NCI-H2081 (cell line): ENCODE measurements at places on chromosomes 6 and 20.
A peak's percentile ranks its signal among the peaks of the same experiment; 100 is the strongest.

DNA sequence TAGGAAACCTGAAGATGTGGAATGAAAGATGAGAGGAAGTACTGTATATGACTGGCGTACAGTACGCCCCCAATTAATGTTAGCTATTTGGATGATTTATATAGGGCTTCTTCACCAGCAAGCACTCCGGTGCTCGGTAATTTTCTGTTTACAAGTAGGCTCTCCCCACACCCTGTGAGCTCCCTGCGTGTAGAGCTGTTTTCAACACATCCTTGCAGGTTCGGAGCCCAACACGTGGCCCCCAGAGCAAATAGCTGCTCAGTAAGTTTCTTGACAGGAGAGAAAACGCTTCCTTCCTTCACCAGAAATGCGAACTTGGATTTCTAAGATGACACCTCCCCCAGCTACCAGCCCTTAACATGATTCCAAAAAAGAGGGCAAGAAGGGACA is 1.2 kb upstream of the RAB22A start:
- no peak for DNase-seq

- DNase-seq: peak; percentile 73
Observed at GRCh38 chr20:36825385-36826104, 50.4 kb upstream of the TLDC2 start.

DNA sequence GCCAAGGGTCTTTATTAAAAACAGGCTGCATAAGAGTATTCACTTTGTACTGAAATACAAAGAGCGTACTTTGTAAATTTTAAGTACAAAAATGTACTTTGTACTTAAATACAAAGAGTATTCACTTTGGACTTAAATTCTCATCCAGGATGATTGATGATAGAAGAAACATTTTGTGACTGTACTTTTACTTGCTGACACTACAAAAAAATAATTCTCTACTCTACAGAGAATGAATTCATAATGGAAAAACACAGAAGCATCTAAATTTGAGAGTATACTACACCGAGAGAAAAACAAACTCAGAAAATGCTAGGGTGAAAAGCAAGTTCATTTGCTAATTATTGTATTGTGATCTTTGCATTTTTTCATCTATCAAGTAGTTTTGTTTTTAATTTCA is 54.4 kb upstream of the STXBP5 start:
- DNase-seq: no peak

DNA sequence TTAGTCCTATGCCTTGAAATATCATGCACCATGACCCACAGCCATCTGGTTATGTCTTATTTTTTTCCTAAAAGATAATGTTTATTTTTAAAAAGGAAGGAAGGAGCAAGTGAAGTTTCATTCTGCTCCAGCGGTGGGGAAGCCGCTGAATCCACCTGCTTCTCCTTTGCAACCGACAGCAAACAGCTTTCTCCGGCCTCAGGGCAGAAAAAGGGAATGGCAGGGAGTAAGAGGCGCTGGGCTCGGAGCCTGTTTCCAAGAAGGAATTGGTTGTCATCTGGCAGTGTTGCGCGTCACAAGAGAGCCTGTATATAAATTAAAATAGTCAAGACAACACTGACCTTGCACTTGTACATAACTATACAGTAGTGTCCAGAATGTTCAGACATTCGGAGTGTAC is 14.2 kb downstream of the GFRA4 start:
- no peak for DNase-seq

DNA sequence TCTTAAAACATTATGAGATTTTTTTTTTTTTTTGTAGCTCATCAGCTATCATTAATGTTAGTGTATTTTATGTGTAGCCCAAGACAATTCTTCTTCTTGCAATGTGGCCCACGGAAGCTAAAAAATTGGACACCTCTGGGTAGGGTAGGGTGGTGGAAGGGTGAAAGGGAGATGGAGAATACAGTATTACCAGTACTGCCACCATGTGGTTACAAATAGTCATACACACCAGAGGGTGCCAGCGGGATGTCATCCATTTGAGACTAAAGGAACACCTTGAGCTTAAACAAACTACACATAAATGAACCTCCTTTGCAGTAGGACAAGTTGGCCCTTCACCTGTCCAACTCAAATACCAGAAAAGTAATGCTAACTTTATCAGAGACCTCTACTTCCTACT is 601.9 kb downstream of the HTR1B start:
- DNase-seq: no peak

GRCh38 chr6:129895692-129896091 is 34.6 kb upstream of the TMEM244 start:
- no peak for DNase-seq

- DNase-seq: no peak
Observed at GRCh38 chr6:26459023-26459810, 1.5 kb downstream of the BTN2A1 start.

GRCh38 chr6:36323062-36323461 is 13.6 kb downstream of the BNIP5 start:
- no peak for DNase-seq

GRCh38 chr6:30678964-30679726 is 6.3 kb upstream of the DHX16 start:
- peak; percentile 70 for DNase-seq

- DNase-seq: no peak
Observed at GRCh38 chr6:73722318-73723060, 26.5 kb downstream of the CD109 start.

- no peak for DNase-seq
Observed at GRCh38 chr6:95660544-95660943, 83.2 kb downstream of the MANEA start.

GRCh38 chr20:51125780-51126179 is 102.9 kb upstream of the KCNG1 start:
- DNase-seq: no peak

GRCh38 chr6:150255840-150256239 is 113.0 kb upstream of the IYD start:
- no peak for DNase-seq

DNA sequence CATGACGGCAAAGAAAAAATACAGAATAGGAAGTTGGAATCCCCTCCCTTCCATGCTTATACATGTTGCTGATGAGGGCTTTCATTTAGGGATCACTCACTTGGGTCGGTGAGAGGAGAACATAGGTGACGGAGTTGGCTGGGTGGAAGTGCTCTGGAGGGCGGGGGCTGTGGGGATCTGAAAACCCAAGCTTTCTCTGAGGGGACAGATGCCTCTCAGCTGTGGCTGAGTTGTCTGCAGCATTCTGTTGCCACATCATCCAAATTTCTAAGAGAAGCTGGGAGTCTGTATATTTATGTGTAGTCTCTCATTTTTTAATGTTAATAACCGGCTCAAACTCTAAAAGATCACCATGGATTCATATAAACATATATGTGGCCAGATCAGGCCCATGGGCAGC is 141.5 kb downstream of the PLCB4 start:
- no peak for DNase-seq

DNA sequence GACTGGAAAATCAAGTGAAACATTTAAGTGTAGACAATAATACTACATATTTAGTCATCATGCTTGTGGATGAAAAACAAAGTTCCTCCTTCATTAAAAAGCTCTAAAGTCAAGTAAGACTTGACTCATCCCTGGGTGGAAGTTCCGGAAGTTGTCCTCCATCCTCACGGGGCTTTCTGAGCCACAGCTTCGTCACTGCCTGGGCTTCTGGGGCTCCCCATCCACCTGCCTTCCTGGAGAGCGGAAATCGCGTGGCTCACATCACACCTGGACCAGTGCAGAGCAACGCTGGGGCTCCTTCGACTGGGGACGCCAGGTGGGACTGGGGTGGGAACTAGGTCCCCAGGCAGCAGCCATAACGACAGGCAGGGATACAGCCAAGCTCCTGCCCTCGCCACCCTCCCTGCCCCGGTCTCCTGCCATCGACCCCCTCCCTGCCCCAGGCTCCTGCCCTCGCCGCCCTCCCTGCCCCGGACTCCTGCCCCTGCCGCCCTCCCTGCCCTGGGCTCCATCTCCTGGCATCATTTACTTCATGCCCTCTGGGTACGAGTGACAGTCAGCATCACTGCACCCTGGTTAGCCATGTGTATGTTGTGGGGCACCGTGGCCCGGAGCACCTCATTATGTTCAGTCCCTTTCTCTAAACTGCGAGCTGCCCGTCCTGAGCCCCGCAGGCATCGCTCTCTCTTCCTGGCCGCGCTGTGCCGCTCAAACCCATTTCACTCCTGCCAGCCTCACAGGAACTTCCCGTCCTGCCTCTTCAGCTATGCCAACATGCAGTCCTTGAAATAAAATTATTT is 12.9 kb downstream of the THBS2 start:
- DNase-seq: no peak

DNA sequence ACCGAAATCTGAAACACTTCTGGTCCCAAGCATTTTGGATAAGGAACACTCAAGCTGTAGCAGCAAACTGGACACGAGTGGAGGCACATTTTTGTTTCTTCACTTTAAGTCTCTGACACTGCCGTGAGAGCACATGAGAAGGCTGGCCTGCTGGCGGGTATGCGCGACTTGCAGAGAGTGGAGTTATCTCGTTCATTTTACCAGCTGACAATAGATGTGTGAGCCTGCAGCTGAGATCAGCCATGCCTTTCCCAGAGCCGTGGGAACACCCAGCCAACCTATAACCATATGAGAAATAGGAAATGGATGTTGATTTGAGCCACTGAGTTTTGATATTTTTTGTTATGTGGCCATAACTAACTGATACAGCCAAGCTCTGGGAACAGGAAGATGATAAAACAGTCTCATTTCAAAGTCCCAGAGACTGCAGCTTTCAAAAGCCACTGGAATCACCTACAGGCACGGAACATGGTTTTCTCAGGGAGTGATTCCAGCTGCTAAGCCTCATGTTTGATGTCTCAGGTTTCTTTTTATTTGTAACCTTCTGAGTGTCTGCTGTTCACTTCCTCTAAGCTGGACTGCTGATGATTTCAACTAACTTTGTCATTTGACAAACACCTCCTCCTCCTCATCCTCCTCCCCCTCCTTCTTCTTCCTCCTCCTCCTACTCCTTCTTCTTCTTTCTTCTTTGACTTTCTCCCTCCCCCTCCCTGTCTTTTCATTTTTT is 28.6 kb upstream of the LAMP5 start:
- DNase-seq: no peak

GRCh38 chr6:22468256-22468965 is 101.0 kb upstream of the HDGFL1 start:
- DNase-seq: no peak

- no peak for DNase-seq
Observed at GRCh38 chr20:34023937-34024722, 30.4 kb downstream of the RALY start.

GRCh38 chr6:142014515-142014914 is 118.2 kb upstream of the GJE1 start:
- DNase-seq: no peak

- DNase-seq: no peak
Observed at GRCh38 chr6:53989504-53989903, 121.7 kb upstream of the MLIP start.

DNA sequence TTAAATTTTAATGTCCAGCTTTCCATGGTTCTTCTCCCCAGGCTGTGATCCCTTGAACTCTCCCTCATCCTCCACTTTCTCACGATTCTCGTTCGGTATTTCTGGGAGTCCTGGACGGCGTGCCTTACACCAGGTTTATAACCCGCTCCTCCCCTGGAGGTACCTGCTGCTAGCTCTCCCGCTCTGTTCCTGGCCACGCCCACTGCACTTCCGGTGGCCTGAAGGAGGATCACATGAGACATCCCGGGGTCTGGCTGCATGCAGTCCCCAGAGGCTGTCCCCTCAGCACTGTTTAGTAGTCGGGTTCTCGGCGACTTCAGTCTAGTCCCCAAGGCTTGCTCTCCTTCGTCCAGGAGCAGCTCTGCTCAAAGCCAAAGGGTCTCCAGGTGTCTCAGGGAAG is 28.4 kb upstream of the GCLC start:
- no peak for DNase-seq

DNA sequence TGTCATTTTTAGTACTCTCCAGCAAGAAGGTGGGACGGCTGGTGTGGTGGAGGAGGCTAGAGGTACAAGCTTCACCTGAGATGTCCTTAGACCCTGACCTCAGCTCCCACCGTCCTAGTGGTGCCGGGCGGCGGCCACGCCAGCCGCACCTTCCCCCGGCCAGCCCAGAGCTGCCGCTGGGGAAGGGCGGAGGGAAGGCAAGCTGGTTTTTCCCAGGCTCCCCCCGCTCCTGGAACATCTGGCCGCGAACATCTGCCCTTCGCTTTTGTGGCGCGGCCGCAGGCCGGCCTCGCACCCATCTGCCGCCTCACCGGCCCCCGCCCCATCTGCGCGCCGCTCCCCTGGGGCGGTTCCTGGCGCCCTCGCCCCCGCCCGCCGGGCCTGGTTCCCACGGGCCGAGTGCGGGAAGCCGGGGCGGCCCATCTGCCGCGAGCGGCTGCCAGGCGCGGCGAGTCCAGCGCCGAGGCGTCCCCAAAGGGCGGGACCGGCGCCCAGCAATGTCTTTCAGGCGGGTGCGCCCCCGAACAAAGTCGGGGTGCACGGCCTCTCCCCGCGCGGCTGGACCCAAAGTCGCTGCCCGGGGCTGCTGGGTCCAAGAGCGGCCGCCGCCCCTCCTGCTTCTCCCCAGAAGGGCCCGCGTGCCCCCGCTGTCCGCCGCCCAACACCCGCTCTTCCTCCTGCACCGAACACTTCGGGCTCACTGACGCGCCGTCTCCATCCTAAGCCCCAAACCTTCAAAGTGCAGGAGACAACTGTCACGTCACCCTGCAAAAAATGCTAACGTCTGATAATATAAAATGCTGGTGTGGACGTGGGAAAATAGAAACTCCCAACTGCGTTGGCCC is 17.3 kb upstream of the ID1 start:
- peak; percentile 34 for DNase-seq

- DNase-seq: no peak
Observed at GRCh38 chr6:55327169-55327568, at the start of gene GFRAL. Gene GFRAL, plus strand, starts transcription at chr6:55327469. Its CDS starts 86 bp downstream, at chr6:55327555.

DNA sequence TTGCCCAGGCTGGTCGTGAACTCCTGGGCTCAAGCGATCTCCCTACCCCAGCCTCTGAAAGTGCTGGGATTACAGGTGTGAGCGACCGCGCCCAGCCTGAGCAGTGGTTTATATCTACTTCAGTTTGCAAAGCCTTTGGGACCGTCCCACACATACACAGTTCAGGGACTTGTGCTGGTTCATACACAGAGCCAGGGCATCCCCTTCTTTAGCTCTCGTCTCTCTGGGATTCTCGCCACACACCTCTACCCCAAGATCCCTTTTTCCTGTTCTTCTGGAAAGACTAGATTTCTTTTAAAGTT is 12.5 kb downstream of the CAP2 start:
- no peak for DNase-seq

DNA sequence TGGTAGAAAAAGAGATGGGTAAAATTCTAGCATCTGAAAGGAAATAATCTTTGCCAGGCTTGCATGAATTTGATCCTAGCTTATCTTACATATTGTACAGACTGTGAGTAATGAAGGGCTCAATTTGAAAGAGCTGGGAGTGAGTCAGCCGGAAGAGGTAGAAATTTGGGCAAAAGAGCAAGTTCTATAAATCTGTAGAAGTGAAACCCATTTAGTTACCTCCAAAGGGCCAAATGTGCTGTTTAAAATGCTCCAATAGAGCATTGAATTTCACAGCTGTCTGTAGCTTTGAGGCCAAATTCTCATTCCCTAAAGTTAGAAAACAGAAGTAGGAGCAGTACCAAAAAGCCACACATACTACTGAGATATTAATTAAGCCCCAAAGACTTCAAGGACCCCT is 466.1 kb downstream of the BTBD3 start:
- no peak for DNase-seq

GRCh38 chr6:108651340-108652227 is 90.9 kb downstream of the FOXO3 start:
- DNase-seq: no peak
